ENCODE measurements at places on chromosomes 1 and 21.

- no peak for DNase-seq
Measured at GRCh38 chr1:195576641-195577040, 1031.6 kb downstream of the KCNT2 start.

DNA sequence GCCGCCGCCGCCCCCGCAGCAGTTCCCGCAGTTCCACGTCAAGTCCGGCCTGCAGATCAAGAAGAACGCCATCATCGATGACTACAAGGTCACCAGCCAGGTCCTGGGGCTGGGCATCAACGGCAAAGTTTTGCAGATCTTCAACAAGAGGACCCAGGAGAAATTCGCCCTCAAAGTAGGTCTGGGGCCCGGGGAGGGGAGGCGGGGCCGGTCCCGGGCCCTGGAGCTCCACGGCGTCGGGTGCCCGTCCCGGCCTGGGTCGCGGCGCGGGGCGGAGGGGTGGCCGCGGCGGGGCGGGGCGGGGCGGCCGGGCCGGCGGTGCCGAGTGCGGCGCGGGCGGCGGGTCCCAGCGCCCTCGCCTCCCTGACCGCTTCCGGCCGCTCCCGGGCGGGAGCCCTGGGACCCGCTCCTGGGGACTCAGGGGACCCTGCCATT, 646 bp downstream of the MAPKAPK2 start:
- peak; percentile 64 for DNase-seq

GRCh38 chr21:45887120-45887611, 94.4 kb upstream of the COL6A1 start:
- no peak for DNase-seq

DNA sequence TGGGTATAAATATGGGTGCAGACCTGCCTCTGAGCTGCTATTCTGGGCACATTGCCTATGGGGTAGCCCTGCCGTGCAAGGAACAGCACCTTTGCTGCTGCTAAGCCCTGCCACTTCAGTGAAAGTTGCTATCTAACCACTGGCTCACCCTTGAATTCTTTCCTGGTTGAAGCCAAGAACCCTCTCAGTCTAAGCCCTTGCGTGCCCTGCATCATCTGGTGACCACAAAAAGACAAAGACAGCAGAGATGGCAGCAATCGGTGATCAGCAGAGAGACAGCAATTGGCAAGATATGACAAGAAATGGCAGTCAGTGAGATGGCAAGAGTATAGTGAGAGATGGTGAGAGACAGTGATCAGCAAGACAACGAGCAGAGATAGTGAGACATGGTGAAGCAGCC, 418.3 kb downstream of the MATN1 start:
- no peak for DNase-seq

DNA sequence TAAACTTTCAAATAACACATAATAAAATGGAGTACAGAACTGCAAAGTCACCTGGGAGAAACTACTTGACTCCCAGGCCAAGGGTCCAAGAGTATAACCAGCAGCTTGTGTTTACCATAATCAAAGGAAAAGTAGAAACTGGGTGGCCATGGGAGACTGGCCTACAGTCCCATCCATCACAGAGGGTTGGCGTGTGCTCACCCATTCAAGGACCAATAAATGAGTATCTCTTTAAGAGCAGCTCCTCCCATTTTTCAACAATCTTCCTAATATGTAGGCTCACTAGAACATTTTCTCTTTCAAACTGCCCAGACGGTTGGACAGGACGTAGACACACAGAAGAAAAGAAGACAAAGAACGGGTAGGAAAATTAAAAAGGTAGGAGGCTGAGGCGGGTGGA, at the start of gene FMO3:
Gene FMO3 (plus strand): TSS at position 302 of the 400 bp plus-strand sequence. CDS start 1,754 bp downstream, outside the sequence.
- DNase-seq, result no peak

DNA sequence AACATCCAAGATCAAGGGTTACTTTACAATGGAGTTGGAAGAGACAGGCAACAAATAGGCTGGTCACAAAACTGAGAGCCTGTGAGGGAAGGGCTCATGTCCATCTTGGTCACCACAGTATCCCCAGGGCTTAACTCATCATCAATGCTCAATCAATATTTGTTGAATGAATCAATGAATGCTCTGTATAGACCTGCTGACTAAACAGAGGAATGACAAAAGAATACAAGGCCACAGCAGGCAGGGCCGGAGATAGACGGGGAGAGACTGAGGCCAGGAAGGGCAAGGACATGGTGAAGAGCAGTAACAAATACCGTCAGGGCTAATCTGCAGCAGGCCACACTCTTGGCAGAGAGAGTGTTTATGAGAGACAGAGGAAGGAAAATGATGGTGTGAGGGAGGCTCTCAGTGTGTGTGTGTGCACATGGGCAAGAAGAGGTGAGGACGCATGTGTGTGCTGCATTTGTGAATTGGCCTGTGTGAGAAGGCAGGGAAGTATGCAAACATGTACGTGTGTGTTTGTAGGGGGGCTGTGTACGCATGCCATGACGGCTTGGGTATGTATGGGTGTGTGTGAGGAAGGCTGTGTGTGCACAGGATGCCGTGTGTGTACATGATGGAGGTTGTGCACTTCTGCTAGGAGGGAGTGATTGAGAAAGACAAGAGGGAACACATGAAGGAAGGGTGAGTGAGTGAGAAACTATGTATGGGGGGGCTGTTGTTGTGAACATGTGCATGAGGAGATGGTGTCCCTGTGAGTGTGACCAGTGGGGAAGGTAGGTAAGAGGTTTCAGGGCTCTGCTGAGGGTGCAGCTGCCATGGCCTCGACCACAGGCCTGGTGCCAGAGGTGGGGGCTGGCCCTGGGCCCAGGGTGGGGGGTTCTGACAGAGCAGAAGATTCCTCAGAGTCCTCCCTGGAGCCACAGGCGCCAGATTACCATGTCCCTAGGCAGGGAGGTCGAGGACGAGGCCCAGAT, 15.4 kb downstream of the AHDC1 start:
- DNase-seq, result no peak

- DNase-seq, result no peak
Measured at GRCh38 chr1:207747627-207748492, 4.0 kb upstream of the CD46 start.

- peak; percentile 13 for DNase-seq
Measured at GRCh38 chr1:159282118-159282517, 20.0 kb upstream of the FCER1A start.

DNA sequence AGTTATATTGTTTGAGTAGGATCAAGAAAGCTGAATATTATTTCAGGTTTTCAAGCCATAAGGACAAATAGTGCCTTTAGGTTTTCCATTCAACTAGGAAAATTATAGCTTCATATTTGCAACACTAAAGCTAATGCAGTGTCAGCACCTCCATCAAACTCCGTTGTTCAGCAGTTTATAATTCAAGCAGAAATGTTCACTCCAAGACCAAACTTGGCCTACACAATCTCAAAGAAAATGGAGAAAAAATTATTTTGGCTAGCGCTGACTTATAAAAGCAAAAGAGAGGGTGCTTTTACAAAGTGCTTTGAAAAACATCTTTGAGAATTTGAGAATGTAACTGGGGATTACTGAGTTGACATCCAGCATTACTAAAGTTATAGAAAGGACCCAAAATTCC, 1.4 kb downstream of the SPAG17 start:
- DNase-seq, result no peak

- DNase-seq, result no peak
Measured at GRCh38 chr1:210709701-210710100, 381.0 kb downstream of the HHAT start.

- no peak for DNase-seq
Measured at GRCh38 chr1:44747878-44748277, 8.2 kb downstream of the KIF2C start.

DNA sequence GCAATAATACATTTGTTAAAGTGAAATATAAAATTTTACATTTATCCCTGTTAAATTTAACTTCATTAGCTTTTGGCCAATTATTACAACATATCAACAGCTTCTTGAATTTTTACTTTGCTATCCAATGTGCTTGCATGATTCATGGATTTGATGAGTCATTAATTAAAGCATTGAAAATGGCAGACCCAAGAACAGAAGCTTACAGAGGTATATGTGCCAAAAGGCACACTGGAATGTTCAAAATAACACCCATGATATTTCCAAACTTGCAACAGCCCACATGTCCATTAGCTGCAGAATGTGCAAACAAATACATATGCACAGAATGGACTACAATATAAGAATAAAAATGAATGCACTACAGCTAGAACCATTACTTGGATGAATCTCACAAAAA, 76.4 kb upstream of the MAN1A2 start:
- DNase-seq, result peak; percentile 11

DNA sequence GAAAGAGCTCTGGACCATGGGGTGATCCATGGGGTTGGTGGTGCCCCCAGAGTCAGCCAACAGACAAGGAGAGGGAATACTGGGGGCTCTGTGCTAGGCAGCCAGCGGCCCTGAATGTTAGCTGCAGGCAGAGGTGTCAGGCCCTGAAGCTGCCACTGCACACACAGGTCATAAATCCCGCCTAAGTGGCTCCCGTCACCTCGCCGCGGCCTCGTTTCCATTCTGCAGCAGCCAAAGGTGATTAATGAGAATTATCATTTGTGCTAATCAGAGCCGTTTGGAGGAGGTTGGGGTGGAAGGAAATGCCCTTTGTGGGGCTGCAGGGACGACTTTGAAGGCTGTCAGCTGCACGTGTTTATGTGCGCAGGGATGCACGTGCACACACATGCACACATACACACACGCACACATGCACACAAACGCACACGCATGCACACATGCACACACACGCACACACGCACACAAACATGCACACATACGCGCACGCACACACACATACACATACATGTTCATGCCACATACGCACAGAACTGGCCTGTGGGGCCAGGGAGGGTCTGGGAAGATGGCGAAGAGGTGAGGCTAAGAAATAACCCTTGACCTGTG, 88.8 kb upstream of the ARHGEF16 start:
- no peak for DNase-seq

- DNase-seq, result no peak
Measured at GRCh38 chr1:99218572-99218971, 45.7 kb upstream of the PLPPR4 start.

DNA sequence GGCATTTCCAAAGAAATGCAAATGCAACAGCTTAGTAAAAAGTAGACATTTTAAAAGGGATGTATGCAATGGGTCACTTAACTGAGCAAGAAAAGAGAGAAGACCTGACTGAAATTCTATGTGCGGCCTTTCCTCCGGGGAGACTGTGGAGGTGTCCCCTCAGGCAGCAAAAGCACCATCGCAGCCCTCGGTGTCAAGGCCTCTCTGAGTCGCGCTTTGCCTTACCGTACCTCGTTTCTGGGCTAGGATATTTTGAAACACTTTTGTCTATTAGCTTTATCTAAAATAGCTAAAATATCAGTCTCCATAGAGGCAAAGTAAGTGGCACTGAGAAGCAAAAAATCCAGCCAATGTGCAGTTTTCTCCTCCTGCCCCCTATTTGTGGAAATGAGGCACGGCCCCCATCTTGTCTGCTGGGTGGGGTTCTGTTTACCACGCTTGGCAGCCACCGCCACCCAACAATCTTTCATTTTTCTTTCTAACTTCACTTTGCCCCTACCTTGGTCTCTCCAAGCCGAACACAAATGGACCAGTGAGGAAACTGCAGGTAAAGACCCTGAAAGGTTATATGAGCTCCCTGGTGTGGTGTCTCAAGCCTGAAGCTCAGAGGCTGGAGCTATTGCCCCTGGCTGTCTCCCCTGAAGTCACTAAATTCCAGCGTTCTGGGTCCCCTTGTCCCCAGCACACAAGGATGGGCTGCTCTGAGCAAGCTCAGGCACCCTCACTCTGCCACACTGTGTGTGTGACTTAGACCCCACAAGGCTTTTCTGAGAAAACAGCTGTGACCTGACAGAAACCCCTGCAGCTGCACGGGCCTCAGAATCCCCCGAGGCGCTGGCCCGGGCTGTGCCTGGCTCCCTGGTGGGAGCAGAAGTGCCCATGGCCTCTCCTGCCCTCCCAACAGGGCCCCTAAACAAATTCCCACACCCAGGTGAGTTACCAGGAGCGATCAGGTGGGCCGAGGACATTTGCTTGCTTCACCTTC, 1.6 kb downstream of the CD247 start:
- no peak for DNase-seq
